Stomach (tissue), 19 donors: ENCODE measurements at places on chromosomes 6 and 20. TPM values are rescaled to one million over a fixed set of nuclear protein-coding genes. Genes with fewer than 3 reads are reported as not detected.

The HNF4A gene
- total RNA-seq, result 10.3 TPM

The TCF15 gene
- total RNA-seq, result not detected

The TFAP2B gene
- under 0.01 TPM for total RNA-seq

The ADAT2 gene
- 8.5 TPM for total RNA-seq

The PRL gene
- not detected for total RNA-seq

The HSPA12B gene
- total RNA-seq, result 0.87 TPM

The WFDC12 gene
- not detected for total RNA-seq

The SRMS gene
- total RNA-seq, result 3.5 TPM

The BPIFB4 gene
- total RNA-seq, result not detected

The LRFN2 gene
- not detected for total RNA-seq

The DNAH8 gene
- not detected for total RNA-seq

The RBPJL gene
- not detected for total RNA-seq
